Activated gamma-delta T cell treated with Interleukin-2 at 50 U/mL for 16 hours (primary cell): ENCODE measurements at places on chromosomes 13 and 19.
A peak's percentile ranks its signal among the peaks of the same experiment; 100 is the strongest.

GRCh38 chr13:25920277-25920676 lies 131.5 kb downstream of the SHISA2 start:
- DNase-seq = no peak

- DNase-seq = no peak
Observed at GRCh38 chr13:51330791-51331190, 8.7 kb upstream of the SERPINE3 start.

DNA sequence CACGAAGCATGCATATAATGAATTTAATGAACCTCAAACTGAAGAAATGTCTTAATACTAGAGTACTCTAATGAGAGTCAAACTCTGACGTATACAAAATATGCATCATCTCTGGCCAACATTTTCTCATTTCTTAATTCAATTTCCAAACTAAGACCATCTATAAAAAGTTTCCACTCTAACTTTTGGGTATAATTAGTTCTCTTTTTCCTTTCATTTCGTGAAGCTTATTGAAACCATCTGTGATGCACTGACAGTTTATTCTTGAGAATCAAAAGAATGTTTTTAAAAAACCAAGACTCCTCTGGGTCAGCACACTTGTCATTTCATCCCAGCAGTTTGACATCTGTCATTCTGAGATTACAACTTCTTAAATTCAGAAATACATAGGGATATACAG lies 90.0 kb downstream of the CAB39L start:
- DNase-seq = no peak

DNA sequence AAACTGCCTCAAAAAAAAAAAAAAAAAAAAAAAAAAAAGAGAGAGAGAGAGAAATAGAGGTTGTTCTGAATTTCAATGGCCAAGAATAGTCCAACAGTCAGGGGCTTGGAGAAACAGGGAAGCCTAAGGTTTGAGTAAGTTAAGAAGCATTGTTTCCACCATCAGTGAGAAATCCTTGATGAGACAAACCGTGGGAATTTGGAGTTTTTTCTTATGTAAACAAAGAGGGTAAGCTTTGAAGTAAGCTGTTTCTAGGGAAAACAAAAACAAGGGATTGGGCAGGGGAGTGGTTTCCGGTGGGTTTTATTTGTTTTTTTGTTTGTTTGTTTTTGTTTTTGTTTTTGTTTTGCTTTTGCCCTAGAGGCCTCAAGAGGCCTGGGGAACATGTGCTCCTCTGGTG lies 11.2 kb upstream of the ERVV-1 start:
- no peak for DNase-seq

DNA sequence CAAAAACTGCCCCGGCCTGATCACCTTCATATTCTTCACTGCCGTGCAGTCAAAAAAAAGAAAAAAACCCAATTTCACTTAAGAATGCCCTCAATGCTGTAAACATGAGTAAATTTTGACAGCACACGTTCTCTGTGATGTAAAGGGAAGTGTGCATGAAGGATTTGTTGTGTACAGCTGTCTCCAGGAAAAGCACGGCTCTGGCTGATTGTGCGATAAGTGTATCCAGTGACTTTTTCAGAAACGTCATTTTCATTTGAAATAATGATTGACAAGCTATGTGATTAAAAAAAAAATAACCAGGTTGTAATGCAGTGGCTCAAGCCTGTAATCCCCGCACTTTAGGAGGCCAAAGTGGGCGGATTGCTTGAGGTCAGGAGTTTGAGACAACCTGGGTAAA lies 39.6 kb downstream of the ANKRD10 start:
- DNase-seq = no peak

- DNase-seq = peak; percentile 5
Observed at GRCh38 chr19:52734331-52734892, 432 bp downstream of the ZNF611 start.

DNA sequence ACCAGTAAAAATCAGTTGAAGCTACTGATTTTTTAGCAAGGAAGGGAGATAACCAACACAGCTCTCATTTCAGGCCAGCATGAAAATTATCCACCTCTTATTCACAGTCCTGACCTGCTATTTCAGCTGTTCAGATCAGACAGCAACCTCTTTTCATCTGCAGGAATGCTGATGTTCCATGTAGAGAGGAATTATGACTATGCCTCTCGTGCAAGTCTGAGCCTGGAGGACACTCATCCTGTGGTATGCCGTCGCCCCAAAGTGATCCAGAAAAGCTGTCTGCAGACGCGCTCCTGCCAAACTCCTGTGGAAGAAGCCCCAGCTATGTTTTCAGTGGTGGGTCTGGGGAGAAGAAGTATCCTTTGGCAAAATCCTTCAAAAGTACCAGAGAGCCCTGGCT lies 563.5 kb upstream of the SLITRK1 start:
- DNase-seq = no peak

DNA sequence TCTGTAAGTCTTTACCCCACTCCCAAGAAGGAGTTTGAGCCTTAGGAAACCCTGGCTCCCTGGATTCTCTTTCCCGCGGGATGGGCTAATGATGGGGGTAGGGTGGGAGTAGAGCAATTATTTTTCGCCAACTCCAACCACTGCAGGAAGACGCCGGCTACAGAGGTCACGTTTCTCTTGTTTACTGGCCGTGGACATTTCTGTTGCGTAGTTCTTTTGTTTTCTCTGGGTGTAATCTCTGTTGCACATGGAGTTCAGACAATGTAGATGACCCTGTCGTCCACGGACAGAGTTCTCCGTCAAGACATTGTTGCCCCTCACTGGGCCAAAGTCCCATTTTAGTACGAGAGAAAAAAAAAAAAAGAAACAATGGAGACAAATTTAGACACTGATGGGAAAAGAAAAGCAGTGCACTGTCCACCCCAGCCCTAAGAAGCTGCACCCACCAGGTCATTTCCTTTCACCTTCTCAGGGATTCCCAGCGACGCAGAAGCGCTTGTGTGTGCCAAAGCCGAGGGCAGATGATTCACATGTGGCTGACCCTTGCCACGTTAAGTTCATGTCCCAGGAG lies 133.9 kb upstream of the ARGLU1 start:
- DNase-seq = no peak

DNA sequence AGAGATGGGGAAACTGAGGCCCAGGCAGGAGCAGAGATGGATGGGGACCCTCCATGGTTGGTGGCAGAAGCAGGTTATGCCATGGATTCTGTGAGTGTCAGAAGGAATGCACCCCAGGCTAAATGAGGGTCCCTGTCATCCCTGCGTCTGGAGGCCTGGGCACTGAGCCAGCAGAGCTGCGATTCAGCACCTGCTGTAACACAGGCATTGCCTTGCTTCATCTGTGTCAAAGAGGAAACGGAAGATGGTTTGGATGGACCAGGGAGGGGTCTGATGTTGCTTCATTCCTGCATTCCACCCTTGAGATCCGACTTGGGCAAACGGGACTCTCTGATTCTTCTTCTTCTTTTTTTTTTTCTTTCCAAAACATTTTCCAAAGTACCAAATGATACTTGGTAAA lies 1.2 kb downstream of the C5AR1 start:
- DNase-seq = no peak

GRCh38 chr19:6983448-6983847 lies 37.8 kb downstream of the MBD3L2B start:
- no peak for DNase-seq

DNA sequence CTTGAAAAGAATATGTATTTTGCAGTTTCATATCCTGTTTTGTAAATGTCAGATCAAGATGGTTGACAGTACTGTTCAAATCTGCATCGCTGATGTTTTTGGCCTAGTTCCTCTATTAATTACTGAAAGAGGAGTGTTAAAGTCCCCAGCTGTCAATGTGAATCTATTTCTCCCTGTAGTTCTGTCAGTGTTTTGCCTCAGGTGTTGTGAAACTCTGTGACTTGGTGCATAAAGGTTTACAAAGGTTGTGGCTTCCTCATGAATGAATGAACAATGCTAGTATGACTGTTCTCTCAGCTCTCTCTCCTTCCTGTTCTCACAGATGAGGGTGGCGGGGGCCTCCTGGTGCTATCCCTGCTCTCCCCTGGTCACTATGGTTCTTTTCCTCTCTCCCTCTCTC lies 142.4 kb downstream of the MYCBP2 start:
- no peak for DNase-seq

DNA sequence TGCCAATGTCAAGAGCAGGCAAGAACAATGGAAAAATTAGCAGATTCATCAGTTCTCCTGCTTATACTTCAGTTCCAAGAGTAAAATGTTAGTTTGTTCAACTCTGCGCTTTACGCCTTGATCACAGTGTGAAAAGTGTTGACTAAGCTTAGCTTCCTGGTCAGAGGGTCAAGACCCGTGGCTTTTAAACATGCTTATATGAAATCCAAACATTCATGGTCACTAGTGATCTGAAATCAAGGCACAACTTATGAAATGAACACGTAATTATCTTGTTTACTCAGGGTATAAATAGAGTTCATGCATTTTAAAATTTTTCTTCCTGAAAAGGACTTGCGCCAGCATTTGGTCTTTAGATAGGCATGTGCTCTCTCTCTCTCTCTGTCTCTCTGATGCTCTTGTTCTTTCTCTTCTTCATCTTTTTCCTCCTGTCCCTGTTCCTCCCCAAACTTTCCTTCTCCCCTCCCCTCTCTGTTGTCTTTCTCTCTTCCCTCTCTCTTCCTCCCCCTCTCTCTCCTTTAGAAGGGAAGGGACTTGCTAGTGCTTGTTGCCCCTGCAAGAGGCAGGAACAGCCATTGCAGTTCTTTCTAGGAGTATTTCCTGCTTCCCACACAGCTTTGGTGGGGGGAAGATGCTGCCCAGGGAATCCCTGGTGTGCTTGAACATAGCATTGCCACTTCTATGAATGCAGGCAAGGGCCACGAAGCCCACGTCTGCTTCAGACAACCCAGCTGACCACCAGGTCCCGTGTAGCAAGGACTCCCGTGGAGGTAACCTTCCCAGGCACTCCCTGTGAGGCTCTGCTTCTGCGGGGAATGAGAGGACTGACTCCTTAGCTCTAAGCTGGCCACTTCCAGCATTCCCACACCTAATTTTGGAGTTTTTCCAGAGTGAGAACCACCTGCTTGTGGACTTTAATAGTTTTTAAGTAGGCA lies 7.1 kb upstream of the ZNF536 start:
- DNase-seq = no peak

DNA sequence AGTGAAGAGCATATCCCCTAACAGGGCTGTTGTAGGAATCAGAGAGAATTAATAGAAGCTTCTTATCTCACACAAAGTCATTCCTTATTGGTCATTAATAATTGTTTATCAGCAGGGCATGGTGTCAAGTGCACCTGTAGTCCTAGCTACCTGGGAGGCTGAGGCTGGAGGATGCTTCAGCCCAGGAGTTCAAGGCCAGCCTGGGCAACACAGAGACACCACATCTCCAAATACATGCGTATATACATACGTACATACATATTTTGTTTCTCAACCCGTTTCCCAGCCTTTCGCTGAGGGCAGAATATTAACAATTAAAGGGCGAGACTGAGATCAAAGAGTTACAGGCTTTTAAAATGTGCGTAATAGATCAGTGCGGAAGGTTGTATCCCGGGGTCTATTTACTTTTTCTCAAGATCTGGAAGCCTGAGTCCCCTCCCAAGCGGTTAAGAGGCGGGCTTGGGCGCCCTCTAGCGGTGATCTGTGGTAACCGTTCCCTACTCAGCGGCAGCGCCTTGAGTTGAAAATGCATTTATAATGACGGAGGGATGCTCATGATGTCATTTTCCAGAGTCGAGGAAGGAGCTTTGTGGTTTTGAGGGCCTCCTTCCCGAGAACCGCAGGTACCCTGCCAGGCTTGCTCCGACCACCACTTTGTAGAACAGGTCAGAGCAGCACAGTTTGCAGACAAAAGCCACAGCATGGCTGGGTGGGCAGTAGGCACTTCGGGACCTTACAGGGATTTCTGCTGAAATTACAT lies 169.6 kb upstream of the GPR12 start:
- peak; percentile 78 for DNase-seq

GRCh38 chr13:109196948-109197347 lies 567.5 kb downstream of the MYO16 start:
- DNase-seq = no peak

- no peak for DNase-seq
Observed at GRCh38 chr19:38404858-38405257, 2.0 kb downstream of the FAM98C start.

- DNase-seq = no peak
Observed at GRCh38 chr19:18603958-18604819, 2.4 kb downstream of the CRLF1 start.

DNA sequence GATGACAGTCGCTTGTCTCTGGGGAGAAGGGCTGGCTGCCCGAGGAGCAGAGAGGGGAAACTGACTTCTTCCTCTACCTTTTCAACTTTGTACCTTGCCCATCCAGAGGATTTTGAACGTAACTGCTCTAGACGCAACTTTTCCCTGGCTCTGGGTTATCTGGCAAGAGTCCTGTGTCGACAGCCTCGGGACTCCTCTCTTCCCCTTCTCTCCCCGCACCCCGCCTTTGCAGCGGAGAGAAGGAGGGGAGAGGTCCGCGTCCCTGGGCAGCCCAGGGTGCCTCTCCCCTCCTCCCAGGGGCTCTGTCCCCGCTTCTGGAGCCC lies 574 bp downstream of the SH3GL1 start:
- no peak for DNase-seq

DNA sequence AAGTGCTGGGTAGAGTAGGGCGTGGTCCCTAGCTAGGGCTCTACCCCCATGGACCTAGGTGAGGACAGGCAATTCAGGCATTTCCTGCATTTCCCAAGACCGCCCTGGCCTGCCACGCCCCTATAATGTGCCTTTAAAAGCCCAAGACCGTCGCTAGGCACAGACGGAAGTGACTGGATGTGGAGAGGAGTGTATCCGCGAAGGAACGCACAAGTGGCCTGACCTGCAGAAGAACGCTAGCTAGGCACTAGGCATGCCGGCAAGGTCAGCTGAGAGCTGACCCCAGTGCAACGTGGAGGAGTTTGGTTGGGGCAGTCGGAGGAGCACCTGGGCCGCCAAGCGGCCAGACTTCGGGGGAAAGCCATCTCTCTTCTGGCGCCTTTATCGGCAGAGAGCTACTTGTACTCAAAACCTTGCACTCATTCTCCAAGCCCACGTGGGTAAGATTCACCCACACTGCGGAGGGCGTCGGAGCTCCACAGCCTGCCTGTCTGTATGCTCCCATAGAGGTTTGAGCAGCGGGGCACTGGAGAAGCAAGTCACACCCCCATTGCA lies 370.0 kb downstream of the FGF9 start:
- no peak for DNase-seq

DNA sequence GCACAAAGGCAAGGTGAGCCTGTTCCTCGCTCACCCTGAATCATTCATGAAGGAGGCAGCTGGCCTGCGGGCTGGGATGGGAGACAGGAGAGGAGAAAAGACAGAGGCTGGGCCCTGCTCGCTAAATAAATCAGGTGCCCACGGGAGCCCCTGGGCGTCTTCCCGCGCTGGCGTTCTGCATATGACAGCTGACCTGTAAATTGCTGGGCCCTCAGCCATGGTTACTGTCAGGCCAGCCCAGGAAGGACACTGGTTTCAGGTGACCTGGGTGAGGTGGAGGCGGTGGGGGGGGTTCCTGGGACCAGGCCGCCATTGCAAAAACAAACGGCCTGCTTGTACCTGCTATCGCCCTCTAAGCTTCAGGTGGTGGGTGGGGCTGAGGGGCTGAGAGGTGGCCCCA lies 3.4 kb upstream of the PTBP1 start:
- DNase-seq = no peak

GRCh38 chr19:52891336-52891735 lies 6.1 kb downstream of the ZNF320 start:
- no peak for DNase-seq

- DNase-seq = no peak
Observed at GRCh38 chr19:3287814-3288213, 63.4 kb downstream of the CELF5 start.

- DNase-seq = no peak
Observed at GRCh38 chr13:80235166-80235966, 105.6 kb downstream of the SPRY2 start.
